Fibroblast of lung (primary cell): ENCODE measurements at places on chromosomes 11 and 22. TPM values are rescaled to one million over a fixed set of nuclear protein-coding genes. Genes with fewer than 3 reads are reported as not detected.

PPME1 gene
- total RNA-seq = 20.0 and 35.3 TPM in 2 replicates

DNA sequence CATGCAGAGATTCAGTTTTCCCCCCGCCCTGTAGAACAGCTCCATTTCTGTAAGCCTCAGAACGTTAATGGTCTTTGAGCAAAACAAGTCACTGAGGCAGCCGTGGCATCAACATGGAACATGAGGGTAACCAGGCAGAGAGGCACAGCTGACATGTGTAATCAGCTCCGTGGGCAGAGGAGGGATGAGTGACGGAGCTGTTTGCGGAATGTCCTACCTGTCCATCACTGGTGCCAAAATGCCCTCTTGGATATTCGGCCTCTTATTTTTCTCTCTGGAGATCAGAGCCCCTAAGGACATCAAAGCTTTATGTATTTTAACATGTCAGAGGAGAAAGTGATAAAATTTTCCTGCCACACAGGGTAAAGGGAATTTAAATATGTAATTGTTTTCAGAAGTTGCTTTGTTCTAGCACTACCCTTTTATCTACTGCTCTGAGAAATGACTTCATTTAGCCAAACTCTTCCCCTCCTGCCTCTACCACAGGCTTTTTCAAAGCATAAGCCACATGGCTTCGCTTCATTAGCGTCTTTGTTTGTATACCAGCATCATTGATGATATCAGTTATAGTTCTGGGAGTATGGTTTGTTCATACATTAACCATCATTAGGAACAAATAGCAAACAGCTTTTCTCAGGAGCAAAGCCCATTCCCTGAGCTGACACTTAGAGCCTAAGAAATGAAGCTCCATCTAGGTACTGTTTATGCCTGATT lies 32.9 kb downstream of the C11orf71 start:
- peak; percentile 39 for DNase-seq

- no peak for DNase-seq
Observed at GRCh38 chr11:36345535-36346141, 49.5 kb downstream of the PRR5L start.

GRCh38 chr22:34150023-34150422 lies 229.7 kb upstream of the LARGE1 start:
- DNase-seq = no peak

ST14 gene
- total RNA-seq = under 0.01 TPM in 2 replicates

TRIM6 gene
- total RNA-seq = 4.9 and 8.6 TPM in 2 replicates

DNA sequence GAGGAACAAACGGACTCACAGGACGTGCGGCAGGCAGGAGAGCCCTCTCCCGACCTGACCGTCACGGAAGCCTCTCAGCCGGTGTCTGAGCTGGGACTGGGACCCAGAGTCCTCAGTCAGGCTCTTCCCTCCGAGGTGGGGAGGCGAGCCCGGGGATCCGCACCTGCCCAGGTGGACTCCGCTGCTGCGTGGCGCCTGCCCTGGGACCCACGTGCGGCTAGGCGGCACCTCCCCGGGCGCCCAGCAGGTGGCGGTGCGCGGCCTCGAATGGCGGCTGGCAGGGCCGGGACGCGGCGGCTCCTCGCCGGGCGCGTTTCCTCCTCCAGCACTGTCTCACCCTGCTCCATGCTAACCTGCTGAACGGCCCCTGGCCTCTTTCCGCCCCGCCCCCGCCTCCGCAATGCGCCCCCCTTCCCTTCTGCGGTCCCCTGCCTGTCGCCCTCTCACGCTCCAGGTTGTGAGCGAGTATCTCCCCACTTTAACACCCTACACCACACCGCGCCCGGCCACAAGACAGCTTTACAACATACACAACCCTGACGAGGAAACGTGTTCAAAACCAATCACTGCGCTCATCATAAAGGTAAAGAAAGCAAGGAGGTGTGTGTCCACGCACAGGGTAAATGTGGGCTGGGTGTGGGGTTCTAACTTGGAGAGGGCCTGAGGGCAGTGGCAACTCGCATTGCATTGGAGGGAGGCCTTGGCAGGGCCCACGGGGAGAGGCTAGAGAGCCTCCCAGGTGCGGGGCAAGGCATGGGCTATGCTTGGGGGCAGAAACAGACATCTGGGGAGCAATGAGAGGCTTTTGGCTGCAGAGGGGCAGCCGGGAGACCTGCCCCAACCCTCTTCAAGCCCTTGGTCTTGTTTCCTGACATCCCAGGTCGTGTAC lies 25.9 kb upstream of the ATXN10 start:
- no peak for DNase-seq

DNA sequence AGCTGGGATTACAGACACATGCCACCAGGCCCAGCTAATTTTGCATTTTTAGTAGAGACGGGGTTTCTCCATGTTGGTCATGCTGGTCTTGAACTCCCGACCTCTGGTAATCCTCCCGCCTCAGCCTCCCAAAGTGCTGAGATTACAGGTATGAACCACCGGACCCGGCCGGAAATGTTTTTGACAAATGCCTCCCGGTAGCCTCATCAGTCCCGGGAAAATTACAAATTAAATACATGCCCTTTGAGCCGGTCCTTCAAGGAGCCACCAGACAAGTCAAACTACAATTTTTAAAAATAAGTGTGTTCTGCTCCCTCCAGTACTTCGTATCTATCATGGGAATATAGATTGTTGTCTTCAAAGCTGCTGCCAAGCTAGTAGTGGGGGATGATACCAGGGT lies 17.5 kb downstream of the WBP2NL start:
- no peak for DNase-seq
